Epithelial cell of proximal tubule (primary cell): ENCODE measurements at places on chromosomes 16 and 17. TPM values are rescaled to one million over a fixed set of nuclear protein-coding genes. Genes with fewer than 3 reads are reported as not detected.

The CCL1 gene
- total RNA-seq, result not detected in 2 replicates

- no peak for DNase-seq
Measured at GRCh38 chr17:80689129-80689619, 144.5 kb downstream of the RPTOR start.

- no peak for DNase-seq
Measured at GRCh38 chr17:4759776-4760236, 11.9 kb upstream of the TM4SF5 start.

DNA sequence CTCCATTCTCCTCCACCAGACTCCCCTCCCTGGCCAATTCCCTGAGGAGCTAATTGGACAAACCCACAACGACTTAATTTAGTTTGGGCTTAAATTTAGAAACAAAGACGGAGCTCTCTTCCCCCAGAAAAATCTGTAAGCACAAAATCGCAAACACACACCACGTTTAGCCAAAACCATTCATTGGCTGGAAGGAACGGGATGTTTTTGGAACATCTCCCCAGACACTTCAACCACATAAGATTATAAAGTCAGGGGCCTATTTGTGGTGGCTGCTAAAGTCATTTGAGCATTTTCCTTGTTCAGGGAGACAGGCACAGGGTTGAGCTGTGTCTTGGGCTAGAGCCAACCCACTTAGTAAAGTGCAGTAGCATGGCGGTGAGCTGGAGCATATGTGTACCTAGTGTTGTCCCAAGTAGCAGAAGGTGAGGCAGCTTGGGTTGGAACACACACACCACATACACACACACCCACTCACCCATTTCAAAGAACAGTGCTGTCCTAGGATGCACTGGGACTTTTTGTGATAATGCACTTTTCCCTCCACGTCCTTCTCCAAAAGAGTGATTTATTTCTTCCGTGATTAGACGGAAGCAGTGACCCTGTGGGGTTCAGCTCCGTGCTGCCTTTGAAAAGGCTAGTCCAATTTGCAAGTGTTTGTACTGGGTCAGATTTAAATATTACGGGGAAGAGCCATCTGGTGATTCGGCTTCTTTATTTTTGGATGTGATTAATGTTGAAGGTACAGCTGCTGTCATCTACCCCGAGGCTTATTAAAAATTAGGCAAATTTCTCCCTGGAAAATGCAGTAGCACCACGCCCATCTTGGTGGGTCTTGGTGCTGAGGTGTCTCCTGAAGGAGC is 32.2 kb downstream of the ELAC2 start:
- no peak for DNase-seq

- no peak for DNase-seq
Measured at GRCh38 chr17:79685121-79685520, 45.6 kb upstream of the ENPP7 start.

- no peak for DNase-seq
Measured at GRCh38 chr17:60332574-60332973, 59.4 kb downstream of the USP32 start.

GRCh38 chr16:4085405-4085970 is 30.8 kb downstream of the ADCY9 start:
- no peak for DNase-seq

GRCh38 chr16:19774024-19774423 is 56.0 kb downstream of the IQCK start:
- DNase-seq, result no peak

The PITPNM3 gene
- total RNA-seq, result 0.65 and 1.3 TPM in 2 replicates

- DNase-seq, result no peak
Measured at GRCh38 chr17:66040402-66040801, 151.5 kb downstream of the CEP112 start.

DNA sequence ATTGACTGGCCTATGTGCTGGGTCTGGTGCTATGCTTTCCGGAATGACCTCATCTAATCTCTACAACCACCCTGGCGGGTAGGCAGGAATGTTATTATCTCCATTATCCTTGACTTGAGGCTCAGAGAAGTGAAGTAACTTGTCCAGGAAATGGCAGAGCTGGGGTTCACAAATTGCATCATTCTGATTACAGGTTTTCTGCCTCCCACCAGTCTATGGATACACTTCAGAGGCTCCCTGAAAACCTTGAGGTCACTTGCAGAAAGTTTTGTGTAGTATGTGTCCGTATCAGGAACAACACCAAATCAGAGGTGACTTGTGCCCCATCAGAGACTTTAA is 19.1 kb downstream of the NOD2 start:
- no peak for DNase-seq

The ZNF624 gene
- 1.3 and 1.8 TPM in 2 replicates for total RNA-seq

The CCL8 gene
- total RNA-seq, result not detected in 2 replicates
